Activated T-helper 1 cell treated with Interleukin-2 at 50 U/mL for 16 hours (primary cell): ENCODE measurements at places on chromosomes 4 and X.

- no peak for DNase-seq
Measured at GRCh38 chrX:1925053-1925481, 310.2 kb downstream of the ASMT start.

- DNase-seq, result no peak
Measured at GRCh38 chrX:123425904-123426303, 241.8 kb downstream of the GRIA3 start.

- DNase-seq, result no peak
Measured at GRCh38 chr4:183637461-183637860, 21.5 kb downstream of the RWDD4 start.

- DNase-seq, result peak; percentile 54
Measured at GRCh38 chrX:130110379-130111219, at the start of gene ELF4. ELF4 (minus strand) TSS chrX:130110497; CDS start chrX:130081330, 29,167 bp downstream.

DNA sequence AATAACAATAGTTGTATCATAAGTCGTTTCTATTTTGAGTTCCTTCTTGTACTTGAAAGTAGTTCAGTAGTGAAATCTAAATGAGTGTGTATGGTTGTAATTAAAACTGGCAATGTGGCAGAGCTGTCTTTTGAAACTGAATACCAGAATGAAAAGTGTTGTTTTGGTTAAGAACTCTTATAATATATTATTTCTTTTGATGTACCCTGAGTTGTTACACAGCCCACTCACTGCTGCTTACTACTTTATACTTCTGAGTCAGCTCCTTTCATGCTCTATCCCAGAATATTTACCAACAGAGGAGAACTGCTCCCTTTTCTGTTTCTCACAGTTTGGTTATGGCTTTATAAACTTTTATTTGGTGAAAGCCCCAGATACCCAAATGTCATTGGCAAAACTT lies 28.8 kb downstream of the FAM199X start:
- DNase-seq, result no peak

GRCh38 chr4:89397441-89397840 lies 89.8 kb upstream of the GPRIN3 start:
- no peak for DNase-seq

DNA sequence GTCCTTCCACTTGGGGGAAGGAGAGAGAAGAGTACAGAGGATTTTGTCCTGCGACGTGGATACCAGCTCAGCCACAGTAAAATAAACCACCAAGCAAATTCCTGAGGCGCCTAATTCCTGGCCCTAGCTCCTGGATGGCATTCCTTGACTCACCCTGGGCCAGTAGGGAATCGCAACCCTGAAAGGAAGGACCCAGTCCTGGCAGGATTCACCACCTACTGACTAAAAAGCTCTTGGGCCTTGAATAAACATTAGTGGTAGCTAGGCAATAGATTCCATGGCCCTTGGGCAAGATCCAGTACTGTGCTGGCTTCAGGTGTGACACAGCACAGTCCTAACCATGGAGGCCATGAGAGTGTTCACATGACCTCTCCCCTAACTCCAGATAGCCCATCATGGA lies 45.6 kb downstream of the GABRA3 start:
- no peak for DNase-seq
